Ureter (tissue), 1 donor: ENCODE measurements at places on chromosomes 3 and 15.

GRCh38 chr3:63458405-63458804 lies 180.3 kb downstream of the SYNPR start:
- DNase-seq, result no peak

- DNase-seq, result peak; percentile 79
These were observed 24.8 kb downstream of the SHF start for GRCh38 chr15:45162771-45163507.

GRCh38 chr15:40452296-40453090 lies 11.7 kb downstream of the BAHD1 start:
- no peak for DNase-seq

- no peak for DNase-seq
These were observed 59.1 kb downstream of the DRD3 start for GRCh38 chr3:114119776-114120175.

- DNase-seq, result no peak
These were observed 82.0 kb upstream of the LMOD3 start for GRCh38 chr3:69204315-69204957.

- DNase-seq, result no peak
These were observed 11.3 kb downstream of the TBC1D2B start for GRCh38 chr15:78065973-78066946.

DNA sequence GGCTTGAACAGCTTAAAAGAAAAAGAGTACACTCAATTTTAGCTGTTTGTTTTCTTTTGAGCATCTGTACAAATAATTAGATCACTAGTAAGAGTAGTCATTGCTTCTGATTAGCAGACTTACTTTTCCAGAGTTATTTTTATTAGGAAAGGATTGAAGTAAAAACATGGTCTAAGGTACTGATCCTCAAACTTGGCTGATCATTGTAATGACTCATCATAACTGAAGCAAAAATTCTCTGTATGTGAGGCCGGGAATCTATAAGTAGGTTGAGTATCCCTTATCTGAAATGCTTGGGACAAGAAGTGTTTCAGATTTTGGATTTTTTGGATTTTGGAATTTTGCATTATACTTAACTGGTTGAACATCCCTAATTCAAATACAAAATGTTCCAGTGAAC lies 12.4 kb downstream of the NMD3 start:
- DNase-seq, result no peak

GRCh38 chr3:17753632-17753992 lies 11.2 kb upstream of the TBC1D5 start:
- DNase-seq, result no peak

DNA sequence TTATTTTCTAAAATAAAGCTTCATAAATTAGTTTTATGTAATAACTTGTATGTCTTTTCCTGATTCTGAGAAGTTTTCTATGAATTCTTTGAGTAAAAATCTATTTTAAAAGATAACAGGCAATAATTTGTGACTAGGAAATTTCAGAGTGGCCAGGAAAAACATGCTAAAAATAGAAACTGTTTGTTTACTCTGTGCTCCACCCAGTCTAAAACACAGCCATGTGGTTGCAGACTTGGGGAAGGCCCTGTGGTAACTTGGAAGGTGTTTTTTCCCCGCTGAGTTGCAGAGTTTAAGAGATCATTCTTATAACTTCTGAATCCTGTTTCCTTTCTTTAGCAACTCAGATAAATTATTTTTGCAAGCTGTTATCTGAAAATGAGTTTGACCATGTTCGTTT lies 21.9 kb downstream of the PLCL2 start:
- no peak for DNase-seq

GRCh38 chr3:21152555-21152954 lies 598.5 kb downstream of the ZNF385D start:
- no peak for DNase-seq

DNA sequence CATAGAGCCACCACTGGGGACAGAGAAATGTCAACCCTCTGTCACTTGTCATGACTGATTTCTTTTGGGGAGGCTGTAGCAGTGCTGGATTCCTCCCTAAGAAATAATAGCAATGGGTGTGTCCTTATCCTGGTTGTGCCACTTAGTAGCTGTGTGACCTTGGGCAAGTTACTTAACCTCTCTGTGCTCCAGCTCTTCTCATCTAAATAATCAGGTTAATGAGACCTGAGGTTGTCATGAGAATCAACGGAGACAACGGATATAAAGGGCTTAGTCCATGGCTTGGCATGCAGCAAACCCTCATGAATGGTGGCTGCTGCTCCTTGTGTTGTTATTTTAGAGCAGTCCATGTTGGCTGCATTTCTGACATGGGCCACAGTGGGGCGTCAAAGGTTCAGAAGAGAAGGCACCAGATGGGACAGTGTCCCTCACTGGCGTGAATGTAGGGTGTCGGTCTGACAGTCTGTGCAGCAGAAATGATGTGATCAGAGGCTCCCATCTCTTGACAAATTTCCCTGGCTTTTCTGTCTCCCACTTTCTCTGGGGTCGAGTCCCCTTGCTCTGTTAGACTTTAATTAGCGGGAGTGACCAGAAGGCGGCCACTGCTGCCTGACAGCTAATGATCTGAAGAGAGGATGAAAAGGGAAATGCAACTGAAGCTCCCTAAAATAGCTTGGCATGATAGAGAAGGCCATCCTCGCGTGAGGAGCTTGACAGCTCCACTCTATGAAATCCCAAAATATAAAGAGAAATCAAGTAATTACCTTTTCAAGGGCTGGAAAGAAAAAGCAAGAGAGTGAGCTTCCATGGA lies 209.4 kb downstream of the CADPS start:
- DNase-seq, result peak; percentile 53

GRCh38 chr15:62771234-62771633 lies 271.3 kb upstream of the TPM1 start:
- DNase-seq, result no peak

GRCh38 chr3:187812496-187812895 lies 67.2 kb upstream of the BCL6 start:
- DNase-seq, result no peak

- DNase-seq, result no peak
These were observed 19.7 kb upstream of the CGNL1 start for GRCh38 chr15:57356636-57357035.

GRCh38 chr15:47410247-47410646 lies 307.1 kb upstream of the SEMA6D start:
- no peak for DNase-seq

GRCh38 chr3:45654397-45654944 lies 34.7 kb upstream of the SACM1L start:
- no peak for DNase-seq

- no peak for DNase-seq
These were observed at the start of gene CHL1 for GRCh38 chr3:196311-197148. TSS of gene CHL1 (plus strand) at chr3:196763. CDS start at chr3:319777, 123,014 bp downstream.

- no peak for DNase-seq
These were observed 37.5 kb upstream of the FSIP1 start for GRCh38 chr15:39820050-39820602.

GRCh38 chr15:76181705-76182107 lies 121.9 kb downstream of the TMEM266 start:
- no peak for DNase-seq

- no peak for DNase-seq
These were observed at the start of gene SUSD5 for GRCh38 chr3:33218446-33219174. TSS of gene SUSD5 (minus strand) at chr3:33218810. CDS start at chr3:33218797, 13 bp downstream.

- DNase-seq, result no peak
These were observed 5.3 kb downstream of the LRRK1 start for GRCh38 chr15:100924436-100924835.

GRCh38 chr3:522888-523287 lies 326.3 kb downstream of the CHL1 start:
- DNase-seq, result no peak

DNA sequence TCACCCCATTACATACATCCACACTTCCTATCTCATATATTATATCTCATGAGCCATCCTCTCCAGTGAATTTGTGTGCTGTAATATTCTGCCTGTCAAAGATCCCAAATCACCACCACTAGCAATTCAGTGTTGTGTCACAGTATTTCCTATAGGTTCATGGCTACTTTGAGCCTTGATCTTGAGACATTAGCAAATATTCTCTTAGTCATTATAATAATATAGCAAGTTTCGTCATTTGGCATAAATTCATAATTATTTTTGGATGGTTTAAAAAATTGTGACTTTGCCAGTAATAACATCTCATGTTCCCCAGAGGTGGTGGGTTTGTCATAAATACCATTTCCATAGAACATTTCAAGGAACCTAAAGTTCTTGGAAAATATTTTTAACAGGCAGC lies 47.7 kb downstream of the CMSS1 start:
- no peak for DNase-seq

GRCh38 chr3:101962055-101962454 lies 112.7 kb downstream of the NFKBIZ start:
- DNase-seq, result no peak

GRCh38 chr3:14404186-14404585 lies 1.8 kb downstream of the SLC6A6 start:
- no peak for DNase-seq

DNA sequence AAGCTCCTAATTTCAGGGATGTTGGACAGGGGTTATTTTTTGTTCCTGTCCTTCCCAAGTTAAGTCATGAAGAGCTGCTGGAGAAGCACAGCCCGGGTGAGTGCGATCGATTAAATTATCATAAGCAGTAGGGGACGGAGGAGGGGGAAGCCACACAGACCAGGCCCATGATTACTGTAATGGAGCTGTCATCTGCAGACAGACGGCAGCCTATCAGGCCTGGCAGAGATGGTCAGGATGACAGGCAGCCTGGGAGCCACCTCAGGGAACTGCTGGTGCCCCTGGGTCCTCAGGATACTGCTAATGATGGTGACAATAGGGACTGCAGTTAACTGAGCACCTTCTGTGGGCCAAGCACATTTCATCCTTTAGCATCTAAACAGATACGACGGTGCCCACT lies 147.7 kb downstream of the RAB11A start:
- DNase-seq, result no peak

DNA sequence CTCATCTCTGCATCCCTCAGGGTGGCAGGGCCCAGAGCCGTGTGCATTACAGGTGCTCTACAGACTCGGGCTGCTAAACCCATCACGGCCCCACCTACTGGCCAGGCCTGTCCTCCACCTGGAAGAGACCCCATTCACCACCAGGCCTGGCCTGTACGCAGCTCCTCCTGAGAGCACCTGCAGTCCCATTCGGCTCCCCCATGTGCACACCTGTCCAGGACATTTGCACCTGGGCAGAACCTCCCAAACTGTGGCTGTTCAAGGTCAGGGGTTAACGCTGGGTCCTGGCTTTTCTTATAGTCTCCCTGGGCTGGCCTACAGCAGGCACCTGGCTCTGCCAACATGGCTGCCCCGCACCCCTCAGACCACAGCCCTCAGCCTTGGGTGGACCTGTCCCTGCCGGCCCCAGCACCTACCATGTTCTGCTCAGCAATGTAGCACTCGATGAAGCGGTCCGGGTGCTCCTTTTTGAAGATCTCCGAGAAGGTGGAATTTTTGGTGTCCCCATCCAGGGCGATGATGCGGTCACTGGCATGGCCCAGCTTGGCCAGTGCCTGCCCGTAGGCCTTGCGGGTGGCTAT lies 25.7 kb downstream of the TKT start:
- DNase-seq, result no peak

GRCh38 chr3:177615015-177615414 lies 417.7 kb upstream of the TBL1XR1 start:
- DNase-seq, result peak; percentile 83

GRCh38 chr3:52401551-52401950 lies 43.4 kb downstream of the SEMA3G start:
- DNase-seq, result no peak

DNA sequence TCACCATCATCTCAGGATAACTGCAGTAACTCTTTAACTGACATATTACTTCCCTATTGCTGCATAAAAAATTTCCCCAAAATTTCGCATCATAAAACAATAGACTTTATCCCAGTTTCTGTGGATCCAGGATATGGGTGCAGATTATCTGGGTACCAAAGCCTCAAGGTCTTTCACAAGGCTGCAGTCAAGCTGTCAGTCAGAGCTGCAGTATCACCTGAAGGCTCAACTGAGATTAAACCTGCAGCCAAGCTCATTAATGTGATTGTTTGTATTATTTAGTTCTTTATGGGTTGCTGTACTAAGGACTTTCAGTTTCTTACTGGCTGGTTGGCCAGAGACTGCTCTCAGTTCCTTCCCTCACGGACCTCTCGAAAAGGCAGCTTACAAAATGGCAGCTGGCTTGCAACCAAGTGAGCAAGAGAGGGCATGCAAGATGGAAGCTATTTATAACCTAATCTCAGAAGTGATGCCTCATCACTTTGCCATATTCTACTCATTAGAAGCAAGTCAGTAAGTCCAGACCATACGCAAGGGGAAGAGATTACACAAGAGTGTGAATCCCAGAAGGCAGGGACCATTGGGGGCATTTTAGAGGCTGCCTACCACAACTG lies 54.9 kb downstream of the DCUN1D1 start:
- DNase-seq, result no peak

- DNase-seq, result no peak
These were observed 247.2 kb downstream of the SHQ1 start for GRCh38 chr3:72601060-72601459.

GRCh38 chr15:52651868-52652267 lies 27.3 kb downstream of the ATOSA start:
- peak; percentile 63 for DNase-seq

GRCh38 chr15:59191855-59192237 lies 14.8 kb upstream of the LDHAL6B start:
- DNase-seq, result no peak

DNA sequence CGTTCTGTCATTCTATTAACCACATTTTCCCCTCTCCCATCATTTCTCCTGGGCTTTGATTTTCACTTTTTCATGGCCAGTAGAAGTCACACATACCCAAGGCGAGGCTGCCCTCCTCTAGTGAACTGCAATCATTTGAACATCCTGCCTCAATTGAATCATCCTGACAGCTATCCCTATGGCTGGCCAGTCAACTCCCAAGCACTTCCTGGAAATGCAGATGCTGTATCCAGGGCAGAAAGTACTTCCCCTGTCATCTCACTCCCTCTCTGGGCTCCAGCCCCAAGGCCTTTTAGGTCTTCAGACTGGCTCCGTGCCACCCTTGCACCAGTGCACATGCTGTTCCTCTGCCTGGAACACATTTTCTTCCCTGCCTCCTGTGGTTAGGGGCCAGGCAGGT lies 738.3 kb upstream of the CFAP20DC start:
- DNase-seq, result no peak

- DNase-seq, result no peak
These were observed 435.6 kb downstream of the MECOM start for GRCh38 chr3:169227911-169228310.
